ENCODE measurements at places on chromosomes 4 and X.

DNA sequence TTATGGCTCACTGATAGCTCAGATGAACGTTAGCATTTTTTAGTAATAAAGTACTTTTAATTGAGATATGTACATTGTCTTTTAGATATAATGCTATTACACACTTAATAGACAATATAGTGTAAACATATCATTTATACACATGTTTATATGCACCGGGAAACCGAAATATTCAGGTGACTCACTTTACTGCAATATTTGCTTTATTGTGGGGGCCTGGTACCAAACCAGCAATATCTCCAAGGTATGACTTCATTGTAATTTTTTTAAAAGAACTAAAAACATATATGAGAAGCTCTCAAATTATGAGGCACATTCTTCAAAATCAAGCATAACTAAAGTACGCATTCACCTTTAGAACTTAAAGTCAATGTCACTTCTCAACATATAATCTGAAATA, 231.2 kb upstream of the SLC7A11 start:
- DNase-seq = no peak

DNA sequence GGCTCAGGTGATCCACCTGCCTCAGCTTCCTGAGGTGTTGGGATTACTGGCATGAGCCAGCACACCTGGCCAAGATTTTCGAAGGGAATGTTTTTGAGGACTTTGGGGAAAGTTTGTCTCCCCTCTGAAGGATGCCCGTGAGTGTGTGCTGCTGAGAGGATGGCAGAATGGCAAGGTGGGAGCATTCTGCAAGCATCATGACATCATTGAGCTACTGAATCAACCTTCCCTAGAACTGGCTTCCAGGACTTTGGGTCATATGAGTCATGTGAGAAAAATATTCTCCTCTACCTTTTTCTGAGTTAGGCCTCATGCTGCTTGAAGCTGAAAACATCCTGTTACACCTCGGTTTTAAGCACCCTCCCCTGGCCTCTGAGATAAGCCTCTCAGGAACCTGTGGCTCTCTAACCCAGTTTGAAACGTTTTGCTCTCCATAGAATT, 31.0 kb downstream of the TMEM131L start:
- DNase-seq = no peak

DNA sequence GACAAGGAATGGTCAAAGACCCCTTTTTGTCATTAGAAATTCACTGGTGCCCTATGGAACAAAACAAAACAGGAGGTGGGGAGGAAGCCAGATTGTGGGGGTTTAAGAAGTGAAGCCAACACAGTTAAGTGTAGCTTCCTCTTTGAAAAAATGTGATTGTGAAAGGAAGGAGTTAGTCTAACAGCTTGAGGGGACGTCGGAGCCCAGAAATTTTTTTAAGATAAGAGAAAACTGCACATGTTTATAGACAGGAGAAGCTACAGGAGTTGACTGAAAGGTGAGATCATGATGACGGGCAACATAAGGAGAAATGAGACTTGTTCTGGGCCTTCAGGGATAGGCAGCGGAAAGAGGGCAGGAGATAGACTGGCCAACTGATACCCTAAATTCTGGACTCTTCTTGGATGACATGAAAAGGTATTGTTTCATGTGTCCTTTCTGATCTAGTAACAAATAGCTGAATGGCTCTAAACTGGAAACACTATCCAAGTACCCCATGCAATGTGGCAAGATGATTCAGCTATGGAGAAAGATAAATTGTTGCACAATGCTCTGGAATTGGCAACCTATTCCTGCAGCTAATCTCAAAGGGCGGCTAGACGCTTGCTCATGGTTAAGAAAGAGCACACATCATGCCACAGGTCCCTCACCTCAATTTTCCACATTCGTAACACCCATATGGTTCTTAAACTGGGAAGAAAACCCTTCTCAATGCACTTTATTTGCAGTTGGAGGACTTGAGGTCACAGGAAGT, 3.7 kb upstream of the HDAC8 start:
- DNase-seq = no peak

DNA sequence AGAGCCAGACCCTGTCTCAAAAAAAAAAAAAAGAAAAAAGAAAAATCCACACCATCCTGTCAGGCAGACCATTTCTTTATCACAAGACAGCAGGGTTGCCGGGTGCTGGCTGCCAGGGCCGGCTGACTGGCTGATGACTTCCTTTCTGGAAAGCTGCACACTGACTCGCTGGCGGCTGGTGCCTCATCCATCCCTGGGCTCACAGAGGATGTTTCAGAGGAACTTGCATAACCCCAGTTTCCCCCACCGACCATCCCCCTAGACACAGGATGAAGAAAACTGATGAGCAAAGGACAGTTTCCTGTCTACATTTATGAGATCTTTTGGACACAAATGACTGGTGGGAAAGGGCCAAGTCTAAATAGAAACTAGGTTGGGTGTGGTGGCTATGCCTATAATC, 14.1 kb downstream of the HPSE start:
- no peak for DNase-seq

DNA sequence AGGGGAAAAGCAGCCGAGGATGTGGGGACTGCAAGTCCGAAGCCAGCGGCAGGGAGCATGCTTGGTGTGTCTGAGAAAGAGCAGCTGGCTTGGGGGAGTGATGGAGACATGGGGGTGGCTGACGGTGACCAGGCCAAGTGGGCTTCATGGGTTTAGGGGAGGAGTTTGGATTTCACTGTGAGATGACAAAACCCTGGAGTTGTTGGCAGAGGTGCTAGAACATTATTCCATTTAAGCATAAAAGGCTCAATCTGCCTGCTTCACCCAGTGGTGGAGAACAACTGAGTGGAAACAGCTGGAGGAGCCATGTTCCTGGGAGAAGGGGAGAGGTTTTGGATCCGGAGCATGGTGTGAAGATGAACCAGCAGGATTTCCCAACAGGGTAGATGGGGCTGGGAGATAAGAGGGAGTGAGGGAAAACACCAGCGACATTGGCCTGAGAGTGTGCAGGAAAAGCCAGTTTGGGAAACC, 318.0 kb upstream of the TAPT1 start:
- DNase-seq = no peak

GRCh38 chrX:392575-392846, 5.8 kb upstream of the PPP2R3B start:
- no peak for DNase-seq

DNA sequence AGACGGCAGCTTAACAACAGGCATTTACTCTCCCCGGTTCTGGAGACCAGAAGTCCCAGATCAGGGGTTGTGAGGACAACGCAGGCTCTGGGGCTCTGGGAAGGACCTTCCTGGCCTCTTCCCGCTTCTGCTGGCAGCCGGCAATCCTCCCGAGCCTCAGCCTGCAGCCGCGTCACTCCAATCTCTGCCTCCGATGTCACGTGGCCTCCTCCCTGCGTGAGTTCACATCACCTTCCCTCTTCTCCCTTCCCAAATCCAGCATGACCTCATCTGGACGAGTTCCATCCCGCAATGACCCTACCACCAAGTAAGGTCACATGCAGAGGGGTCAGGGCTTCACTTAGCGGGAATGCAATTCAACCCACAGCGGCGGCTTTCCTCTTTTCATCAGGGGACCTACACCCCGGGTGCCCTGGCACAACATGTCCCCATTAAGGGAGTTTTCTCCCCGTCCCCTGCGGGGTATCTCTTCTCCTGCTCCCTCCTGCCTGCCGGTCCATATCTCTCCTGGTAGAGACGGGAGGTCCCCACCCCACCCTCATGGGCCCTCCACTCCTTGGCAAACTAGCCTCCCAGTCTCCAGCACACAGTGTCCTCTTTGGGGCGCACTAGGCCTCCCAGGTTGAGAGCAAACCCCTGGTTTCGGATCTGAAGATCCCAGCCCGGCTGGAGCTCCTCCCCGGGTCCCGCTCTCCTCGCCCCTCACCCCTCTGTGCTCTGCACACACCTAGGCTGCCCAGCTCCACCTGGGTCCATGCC, 25.5 kb downstream of the ABLIM2 start:
- DNase-seq = peak; percentile 49

DNA sequence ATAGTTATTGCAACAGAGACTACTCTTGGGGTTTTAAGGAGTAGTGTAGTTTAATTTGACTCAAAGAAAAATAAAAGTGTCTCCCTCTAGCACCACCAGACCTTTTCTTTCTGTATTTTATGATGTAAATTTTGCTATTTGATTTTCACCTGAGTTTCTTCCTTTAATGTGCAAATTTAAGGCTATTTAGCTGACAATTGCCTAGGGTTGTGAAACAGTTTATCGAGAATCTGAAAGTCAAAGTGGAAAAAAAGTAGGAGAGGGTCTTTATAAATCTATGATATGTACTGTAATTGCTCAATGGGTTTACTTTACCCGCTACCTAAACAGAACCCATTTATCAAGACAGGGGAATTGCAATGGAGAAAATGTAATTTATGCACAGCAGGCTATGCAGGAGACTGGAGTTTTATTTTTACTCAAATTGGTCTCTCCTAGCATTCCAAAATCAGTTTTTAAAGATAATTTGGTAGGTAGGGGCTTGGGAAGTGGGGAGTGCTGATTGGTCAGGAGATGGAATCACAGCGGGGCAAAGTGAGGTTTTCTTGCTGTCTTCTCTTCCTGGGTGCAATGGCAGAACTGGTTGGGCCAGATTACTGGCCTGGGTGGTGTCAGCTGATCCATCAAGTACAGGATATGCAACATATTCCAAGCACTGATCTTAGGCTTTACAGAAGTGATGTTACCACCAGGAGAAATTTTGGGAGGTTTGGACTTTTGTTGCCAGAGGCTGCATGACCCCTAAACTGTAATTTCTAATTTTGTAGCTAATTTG, 228.6 kb upstream of the TACR3 start:
- no peak for DNase-seq

DNA sequence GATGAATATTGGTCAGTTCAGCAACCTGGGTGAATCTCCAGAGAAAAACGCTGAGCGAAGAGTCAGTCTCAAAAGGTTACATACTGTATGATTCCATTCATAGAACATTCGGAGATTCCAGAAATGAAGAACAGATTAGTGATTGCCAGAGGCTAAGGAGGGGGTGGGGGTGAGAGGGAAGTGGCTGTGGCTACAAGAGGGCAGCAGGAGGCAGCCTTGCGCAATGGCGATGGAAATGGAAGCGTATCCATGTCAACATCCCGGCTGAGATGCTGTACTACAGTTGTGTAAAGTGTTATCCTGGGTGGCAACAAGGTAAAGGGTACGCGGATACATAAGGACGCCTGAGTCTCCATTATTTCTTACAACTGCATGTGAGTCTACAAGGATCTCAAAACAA, 18.0 kb downstream of the LYAR start:
- DNase-seq = no peak
